ENCODE measurements at places on chromosomes 1 and 21.

DNA sequence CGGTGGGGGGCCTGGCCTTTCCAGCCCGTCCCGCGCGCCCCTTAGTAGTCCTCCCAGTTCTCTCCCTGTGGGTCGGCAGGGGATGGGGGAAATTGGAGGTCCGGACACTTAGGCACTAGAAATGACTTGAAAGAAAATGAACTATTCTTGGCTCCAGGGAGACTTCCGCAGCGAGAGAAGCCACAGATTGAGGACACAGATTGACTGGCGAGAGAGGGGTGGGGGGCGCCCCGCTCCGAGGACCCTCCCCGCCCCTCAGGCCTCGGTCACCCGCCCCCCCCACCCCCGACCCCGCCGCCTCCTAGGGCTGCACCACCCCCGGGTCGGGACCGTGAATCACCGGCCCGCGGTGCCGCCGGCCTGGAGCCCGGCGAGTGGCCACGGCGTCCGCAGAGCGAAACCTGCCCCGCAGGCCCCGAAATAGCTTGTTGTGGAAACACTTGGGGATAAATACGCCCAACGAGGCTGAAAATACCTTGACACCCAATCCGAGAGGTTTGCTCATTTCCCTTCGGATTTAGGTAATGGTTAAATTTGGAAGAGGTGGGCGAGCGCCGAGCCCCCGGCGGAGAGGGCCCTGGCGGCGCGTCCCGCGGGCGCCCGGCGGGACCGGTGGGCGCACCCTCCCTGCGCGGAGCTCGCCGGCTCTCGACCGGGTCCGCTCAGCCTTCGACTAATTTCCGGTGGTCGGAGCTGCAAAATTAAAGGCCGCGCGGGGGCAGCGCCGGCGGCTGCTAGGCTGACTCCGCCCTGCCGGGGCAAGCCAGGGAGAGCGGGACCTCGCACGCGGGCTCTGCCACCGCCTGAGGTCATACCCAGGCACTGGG lies at the start of gene GFI1:
Gene GFI1 (minus strand): TSS at position 675 of the 827 bp plus-strand sequence. CDS start 3,438 bp downstream, outside the sequence.
- DNase-seq = no peak

DNA sequence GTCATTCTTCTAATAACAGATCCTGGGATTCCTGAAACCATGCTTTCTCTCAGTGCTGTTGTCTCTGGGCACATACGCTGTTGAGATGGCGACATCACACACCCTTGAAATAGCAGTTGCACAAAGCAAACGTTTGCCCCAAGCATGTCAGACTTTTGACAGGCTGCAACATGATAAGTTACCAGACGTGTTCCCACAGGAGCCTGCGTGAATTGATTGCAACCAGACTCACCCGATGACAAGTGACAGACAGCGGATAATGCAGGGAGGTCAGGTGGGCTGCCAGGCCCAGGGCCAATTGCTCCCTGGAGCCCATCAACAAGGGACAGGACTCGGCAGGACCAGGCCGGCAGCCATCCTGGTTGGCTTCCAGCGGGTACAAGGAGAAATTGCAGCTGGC lies 310.9 kb downstream of the SIPA1L2 start:
- DNase-seq = no peak

DNA sequence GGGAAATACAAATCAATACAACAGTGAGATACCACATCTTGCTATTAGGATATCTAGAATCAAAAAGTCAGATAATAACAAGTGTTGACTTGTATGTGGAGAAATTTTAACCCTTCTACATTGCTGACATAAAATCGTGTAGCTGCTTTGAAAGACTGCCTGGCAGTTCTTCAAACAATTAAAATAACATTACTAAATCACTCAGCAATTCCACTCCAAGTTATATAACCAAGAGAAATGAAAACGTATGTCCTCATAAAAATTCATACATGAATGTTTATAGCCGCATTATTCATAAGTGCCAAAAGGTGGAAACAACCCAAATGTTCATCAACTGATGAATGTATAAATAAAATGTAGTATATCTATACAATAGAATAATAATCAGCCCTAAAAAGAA lies 164.6 kb downstream of the RASAL2 start:
- DNase-seq = no peak

- DNase-seq = no peak
Observed at GRCh38 chr1:234699795-234700665, 90.1 kb upstream of the IRF2BP2 start.

DNA sequence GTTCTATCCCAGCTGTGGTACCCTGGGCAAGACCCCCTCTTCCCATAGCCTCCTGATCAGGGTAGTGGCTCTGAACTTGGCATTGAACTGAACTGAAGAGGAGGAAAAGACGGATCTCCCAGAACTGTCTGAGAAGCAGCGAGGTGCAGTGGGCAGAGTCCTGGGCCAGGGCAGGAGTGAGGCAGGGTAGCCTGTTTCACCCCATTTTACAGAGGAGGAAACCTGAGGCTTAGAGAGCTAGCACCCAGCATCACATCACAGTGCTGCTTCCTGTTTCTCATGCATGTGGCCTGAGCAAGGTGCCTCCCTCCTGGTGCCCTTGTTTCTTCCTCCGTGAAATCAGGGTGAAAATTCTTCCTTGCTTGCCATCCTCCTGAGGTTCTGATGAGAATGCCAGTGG lies 17.1 kb downstream of the ZNF362 start:
- DNase-seq = no peak
